ENCODE measurements at places on chromosomes 4 and X.

DNA sequence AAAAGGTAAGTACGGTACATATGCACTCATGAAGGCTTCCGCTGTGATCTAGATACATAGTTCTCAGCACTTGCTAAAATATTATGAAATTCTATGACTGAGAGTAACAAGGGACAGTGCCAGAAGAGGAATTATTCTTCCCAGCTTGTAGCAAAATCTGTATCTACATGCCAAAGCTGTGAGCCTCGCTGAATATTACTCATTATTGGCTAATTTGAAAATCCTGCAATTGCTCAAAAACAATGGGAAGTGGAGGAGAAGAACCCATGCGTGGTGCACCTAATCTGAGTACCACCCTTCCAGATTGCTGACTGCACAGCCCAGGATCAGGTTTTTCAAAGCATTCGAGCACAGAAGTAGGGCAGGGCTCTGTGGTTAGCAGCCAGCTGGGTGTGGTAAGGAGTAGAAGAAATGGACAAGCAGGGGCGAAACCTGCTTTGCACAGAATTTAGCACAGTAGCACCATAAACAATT lies 17.4 kb upstream of the PDCL2 start:
- no peak for DNase-seq

- no peak for DNase-seq
Observed at GRCh38 chr4:26056406-26056805, 142.4 kb downstream of the SMIM20 start.

- no peak for DNase-seq
Observed at GRCh38 chr4:69563424-69563823, 67.7 kb upstream of the UGT2B4 start.

- no peak for DNase-seq
Observed at GRCh38 chr4:21195682-21196081, 495.4 kb downstream of the PACRGL start.

DNA sequence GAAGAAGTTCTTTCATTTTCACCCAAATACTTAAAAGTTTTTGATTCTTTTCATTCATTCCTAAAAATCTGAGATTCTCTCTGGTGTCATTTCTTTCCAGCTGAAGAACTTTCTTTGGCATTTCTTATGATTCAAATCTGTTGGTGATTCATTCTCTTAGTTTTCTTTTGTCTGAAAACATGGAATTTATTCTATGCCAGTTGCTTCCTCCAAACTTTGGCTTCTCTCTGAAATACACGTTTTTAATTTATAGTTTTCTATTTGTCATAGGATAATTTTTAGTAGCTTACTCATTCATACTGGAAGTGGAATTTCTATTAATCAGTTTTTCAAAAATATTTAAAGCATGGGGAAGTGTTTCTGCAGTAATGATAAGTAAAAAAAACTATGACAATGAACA lies 1012.0 kb downstream of the RPA4 start:
- DNase-seq = no peak

DNA sequence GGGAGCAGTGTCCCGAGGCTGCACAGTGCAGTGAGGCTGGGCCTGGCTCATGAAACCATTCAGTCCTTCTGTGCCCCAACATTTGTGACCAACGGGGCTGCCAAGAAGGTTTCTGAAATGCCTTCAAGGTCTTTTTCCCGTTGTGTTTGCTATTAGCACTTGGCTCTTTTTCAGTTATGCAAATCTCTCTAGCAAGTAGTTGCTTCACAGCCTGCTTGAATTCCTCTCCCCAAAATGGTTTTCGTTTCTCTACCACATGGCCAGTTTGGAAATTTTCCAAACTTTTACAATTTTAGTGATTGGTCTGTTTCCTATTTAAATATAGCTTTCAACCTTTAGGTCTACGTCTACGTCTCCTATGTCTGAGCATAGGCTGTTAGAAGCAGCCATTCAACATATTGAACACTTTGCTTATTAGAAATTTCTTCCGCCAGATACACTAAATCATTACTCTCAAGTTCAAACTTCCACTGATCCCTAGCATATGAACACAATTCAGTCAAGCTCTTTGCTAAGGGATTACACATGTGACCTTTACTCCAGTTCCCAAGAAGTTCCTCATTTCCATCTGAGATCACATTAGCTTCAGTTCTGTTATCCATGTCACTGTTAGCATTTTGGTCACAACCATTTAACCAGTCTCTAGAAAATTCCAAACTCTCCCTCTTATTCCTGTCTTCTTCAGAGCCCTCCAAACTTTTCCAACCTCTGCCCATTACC lies 901.8 kb downstream of the GLUD2 start:
- DNase-seq = no peak

DNA sequence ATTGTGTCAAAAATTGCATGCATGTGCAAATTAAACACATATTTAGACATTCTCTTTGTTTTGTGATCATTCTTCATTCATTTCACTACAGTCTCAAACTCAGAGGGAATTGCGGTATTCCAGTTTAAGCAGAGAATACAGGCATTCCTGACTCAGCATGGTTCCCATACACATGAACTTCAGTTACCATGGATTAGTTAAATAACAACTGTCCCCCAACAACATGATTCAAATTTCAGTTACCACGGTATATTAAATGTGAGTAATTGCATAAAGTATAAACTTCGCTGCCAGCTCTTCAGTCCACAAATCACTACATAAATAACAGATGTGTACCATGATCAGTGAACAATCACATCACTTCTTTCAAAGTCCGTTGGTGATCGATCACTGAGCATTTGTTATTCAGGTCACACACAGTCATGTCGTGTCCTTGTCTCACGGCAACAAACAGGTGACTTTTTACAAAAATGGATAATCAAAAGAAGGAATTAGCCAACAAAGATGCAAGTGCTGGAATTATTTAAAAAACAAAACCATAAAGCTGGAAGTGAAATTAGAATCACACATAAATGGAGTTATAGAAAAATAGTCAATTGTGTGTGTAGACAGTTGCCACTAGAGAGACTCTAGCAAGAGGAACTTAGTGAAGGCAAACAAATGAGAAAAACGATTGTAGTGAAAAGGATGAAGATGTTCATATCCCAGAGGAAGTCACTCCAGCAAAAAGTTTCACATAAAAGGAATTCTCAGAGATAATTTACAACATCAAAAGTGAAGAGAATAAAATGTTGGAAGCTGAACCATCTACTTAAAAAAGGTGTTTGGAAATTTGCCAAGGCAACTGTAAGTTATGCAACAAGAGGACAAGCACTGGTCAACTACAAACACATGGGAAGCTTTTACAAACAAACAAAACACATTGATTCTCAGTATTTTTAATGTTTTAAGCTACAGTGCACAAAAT lies 138.6 kb upstream of the SMARCAD1 start:
- DNase-seq = no peak

DNA sequence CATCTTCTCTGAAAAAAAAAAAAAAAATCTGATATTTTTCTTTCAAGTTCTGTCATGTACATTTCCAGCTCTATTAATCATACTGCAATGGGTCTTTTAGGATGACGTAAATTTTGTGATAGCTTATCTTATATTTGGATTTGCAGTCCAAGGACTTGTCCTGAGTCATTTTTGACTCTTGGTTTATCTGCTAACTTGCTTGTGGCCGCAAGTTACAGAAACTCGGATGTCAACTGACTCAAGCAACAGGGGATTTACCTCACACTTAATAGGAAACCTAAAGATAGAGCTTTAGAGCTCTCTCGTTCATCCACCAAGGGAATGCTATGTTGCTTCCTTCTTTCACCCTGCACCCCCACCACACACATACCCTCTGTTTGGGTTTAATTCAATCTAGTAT lies 1433.8 kb upstream of the TENM3 start:
- no peak for DNase-seq

GRCh38 chr4:20109391-20109790 lies 142.3 kb upstream of the SLIT2 start:
- DNase-seq = no peak

GRCh38 chr4:183264614-183265013 lies 55.5 kb downstream of the CLDN22 start:
- DNase-seq = no peak

DNA sequence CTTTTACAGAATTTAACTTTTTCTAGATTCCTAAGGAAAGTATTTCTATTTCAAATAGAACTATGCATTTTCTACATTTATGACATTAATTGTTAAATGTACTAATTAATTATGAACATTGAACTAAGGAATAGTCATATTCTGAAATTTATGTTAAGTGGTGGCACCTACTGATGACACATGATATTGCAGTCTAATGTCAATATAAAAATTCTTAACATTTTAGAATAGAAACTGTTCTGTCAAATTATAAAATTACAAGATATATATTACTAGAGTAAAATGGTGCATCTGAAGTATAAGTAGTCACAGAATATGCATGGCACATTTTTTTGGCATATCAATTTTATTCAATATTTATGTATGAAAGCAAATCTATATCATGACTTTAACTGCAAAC lies 40.2 kb upstream of the NDNF start:
- no peak for DNase-seq

DNA sequence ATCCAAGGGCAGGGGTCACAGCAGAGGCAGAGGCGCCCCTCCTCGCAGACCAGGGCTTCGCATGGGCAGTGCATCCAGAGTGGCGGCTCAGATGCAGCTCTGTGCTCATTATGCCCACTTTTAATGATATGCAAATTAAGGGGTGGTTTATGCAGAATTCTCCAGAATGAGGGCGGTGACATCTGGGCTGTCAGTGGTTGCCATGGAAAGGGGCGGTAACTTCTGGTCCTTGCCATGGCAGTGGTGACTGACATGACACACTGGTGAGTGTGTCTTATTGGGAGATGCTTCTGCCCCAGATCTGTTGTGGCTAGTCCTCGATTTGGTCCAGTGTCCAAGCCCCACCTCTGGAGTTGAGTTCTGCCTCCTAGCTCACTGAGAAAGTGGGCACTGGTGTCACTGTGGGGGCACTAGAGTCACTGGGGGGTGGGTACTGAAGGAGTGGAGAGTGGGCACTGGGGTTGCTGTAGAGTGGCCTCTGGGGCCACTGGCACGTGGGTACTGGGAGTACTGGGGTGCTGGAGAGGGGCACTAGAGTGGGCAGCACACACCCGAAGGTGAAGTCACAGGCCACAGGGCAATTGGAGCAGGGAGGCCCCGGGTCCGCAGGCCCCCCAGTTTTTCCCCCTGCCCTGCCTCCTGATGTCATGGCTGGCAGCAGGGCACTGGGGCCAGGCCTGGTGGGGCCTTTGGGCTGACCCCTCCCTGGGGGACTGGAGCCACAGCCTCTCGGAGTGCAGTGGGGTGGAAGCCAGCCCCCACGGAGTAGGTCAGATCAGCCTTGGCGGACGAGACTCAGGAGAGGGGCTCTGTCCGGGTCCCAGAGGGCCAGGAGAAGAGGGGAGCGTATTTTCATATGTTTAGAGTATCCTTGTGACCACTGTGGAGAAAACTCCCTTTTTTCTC lies 98.6 kb upstream of the NKX1-1 start:
- DNase-seq = no peak

DNA sequence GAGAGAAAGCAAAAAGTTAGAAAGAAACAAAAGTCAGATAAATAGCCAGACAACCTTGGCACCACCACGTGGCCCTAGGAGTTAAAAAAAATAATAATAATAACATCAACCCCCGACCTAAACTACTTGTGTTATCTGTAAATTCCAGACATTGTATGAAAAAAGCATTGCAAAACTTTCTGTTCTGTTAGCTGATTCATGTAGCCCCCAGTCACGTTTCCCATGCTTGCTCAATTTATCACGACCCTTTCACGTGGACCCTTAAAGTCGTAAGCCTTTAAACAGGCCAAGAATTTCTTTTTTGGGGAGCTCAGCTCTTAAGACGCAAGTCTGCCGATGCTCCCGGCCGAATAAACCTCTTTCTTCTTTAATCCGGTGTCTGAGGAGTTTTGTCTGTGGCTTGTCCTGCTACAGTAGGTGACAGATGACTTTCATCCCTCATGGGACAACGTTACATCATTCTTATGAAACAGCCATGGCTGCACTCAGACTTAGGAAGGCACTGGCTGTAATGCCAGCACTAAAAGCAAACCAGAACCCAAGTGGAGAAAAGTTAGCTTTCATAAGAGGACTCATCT lies 520 bp downstream of the ACOX3 start:
- no peak for DNase-seq

DNA sequence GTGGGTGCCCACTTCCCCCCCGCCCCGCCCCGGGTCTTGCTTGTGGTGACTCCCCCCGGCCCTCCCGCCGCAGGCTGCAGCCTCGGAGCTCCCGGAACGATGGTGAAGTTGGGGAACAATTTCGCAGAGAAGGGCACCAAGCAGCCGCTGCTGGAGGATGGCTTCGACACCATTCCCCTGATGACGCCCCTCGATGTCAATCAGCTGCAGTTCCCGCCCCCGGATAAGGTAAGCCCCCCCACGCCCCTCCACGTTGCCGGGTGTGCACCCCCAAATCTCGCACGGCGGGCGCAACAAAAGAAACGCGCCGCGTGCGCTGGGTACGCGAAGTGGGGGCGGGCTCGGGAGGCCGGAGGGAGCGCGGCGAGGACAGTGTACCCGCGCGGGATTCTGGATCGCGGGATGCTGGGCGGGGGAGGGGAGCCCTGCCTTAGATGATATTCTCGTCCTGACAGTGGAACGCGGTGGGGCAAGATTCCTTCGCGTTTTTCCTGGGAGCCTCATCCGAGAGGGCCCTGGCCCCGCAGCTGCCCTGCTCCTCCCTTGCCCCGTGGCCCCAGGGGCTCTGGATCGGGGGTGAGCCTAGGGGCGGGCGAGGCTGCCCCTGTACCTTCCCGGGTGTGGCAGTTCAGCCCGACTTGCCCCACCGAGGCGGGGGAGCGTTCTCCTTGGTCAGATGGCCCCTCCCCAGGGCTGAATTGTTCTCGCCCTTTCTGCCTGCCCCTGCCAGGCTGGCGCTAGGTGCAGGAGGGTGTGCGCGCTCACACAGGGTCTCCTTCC lies 819 bp downstream of the NSG1 start:
- no peak for DNase-seq

DNA sequence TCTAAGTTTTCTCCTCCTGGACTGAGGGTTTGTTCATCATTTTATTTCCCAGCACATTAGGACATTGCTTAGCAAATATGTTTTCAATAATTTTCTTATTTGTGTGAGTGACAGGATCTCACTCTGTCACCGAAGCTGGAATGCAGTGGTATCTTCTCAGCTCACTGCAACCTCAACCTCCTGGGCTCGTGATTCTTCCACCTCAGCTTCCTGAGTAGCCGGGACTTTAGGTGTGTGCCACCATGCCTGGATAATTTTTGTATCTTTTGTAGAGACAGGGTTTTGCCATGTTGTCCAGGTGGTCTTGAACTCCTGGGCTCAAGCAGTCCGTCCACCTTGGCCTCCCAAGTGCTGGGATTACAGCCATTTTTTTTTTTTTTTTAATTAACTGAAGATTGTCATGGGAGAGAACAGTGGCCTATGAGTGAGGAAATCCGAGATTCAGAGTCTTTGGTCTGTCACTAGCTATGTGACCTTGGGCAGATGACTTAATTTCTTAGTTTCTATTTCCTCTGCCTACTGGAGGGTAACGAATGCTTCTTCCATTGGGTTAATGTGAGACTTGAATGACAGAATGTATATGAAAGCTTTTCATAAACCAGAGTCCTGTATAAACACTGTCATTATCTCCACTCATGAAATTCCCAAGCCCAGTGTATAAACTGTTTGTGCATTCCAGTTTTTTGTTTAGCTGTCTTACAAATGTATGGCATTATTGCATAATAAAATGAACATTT lies 23.9 kb downstream of the MOB1B start:
- no peak for DNase-seq

GRCh38 chr4:1463088-1463926 lies 57.1 kb upstream of the NKX1-1 start:
- no peak for DNase-seq

Data from activated T-cell treated with anti-CD3 and anti-CD28 coated beads for 48 hours (primary cell).